ENCODE measurements at places on chromosomes 6 and 20.

- peaks cover 7% of the 10 kb centered on the region for H3K4me1 ChIP-seq
- peaks cover 5% of the 10 kb centered on the region for H3K27me3 ChIP-seq
Measured at GRCh38 chr6:129289442-129289841, 406.5 kb downstream of the LAMA2 start.

DNA sequence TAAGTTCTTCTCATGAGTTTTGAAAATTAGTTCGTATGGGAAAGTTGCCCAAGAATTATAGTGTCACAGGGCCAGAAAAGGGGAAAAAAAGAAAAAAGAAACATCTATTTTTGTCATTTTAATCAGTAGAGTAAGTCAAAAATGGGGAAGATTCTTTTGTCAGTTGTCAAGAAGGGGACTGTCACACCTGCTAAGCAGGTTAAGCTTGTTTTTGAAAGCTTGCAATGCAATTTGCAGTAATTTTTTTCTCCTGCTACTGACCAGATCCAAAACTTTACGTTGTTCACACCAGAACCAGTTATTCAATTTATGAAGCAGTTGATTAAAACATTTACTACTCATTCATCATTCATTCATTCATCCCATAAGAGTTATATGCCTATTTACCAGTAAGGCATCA lies 171.4 kb downstream of the SOX4 start:
- no peaks in the 10 kb centered on the region for H3K4me1 ChIP-seq
- no peaks in the 10 kb centered on the region for H3K36me3 ChIP-seq
- H3K27me3 ChIP-seq: no peaks in the 10 kb centered on the region
- H3K27ac ChIP-seq: no peak overlapping the region

DNA sequence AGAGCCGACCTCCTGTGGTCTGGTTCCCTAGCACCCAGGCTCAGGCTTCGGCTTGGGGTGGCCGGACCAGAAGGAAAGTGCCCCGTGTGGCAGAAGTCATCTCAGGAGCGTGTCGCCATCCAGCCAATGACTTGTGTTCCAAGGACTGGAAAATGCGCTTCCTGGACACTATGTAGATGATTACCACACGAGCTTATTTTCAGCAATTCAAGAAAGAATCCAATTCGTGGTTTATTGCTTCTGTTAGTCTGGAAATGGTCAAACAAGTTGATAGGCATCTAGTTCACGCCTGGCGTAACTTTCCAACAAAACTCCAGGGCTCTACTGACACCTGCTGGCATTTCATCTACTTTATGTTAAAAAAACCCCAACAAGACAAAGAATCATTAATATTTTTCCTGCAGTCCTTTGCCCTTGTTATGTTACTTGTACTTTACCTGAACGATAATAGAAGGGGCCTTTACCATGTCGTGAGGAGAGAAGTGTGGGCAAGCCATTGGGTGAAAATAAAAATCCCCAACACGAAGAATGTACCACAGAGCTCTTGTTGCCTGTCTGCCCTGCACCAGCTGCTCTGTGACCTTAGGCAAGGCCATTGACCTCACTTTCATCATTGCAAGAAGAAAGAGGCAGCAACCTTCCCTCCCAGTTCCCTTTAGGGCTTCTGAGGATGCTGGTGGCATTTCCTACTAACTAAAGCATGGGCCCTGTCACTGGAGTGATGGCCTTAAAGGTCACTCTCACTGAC lies 154.7 kb upstream of the LAMP5 start:
- H3K27ac ChIP-seq: no peak overlapping the region
- no peaks in the 10 kb centered on the region for H3K4me1 ChIP-seq

DNA sequence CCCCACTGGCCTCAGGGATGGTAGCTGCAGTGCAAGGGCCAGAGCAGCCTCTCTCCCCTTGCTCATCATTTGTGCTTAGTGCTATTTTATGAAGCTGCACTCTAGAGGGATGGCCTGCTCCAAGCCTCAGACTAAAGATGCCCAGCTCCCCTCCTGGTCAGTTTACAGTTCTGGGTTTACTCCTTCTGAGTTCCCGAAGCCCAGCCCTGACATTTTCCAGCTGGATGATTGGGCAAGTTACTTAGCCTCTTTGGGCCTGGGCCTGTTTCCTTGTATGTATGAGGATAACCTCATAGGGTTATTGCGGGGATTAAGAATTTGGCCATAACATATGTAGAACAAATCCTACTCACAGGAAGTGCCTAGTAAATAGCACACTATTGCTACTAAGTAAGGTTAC lies 31.8 kb upstream of the EMILIN3 start:
- H3K4me1 ChIP-seq: no peaks in the 10 kb centered on the region
- no peak overlapping the region for H3K4me3 ChIP-seq
- H3K36me3 ChIP-seq: no peaks in the 10 kb centered on the region
- no peak for DNase-seq

- H3K27me3 ChIP-seq: no peaks in the 10 kb centered on the region
- peaks cover 17% of the 10 kb centered on the region for H3K4me1 ChIP-seq
- H3K36me3 ChIP-seq: no peaks in the 10 kb centered on the region
- H3K27ac ChIP-seq: no peak overlapping the region
Measured at GRCh38 chr6:53526000-53526399, 18.9 kb downstream of the GCLC start.

GRCh38 chr6:105991561-105992314 lies 94.4 kb upstream of the PRDM1 start:
- H3K27ac ChIP-seq: peak overlapping the region; percentile 93
- no peaks in the 10 kb centered on the region for H3K36me3 ChIP-seq
- H3K4me1 ChIP-seq: peaks cover 41% of the 10 kb centered on the region
- DNase-seq: peak; percentile 18

GRCh38 chr6:134908906-134909516 lies 40.9 kb downstream of the ALDH8A1 start:
- no peak overlapping the region for H3K4me3 ChIP-seq
- no peaks in the 10 kb centered on the region for H3K4me1 ChIP-seq
- H3K27me3 ChIP-seq: peaks cover 3% of the 10 kb centered on the region
- no peaks in the 10 kb centered on the region for H3K36me3 ChIP-seq

DNA sequence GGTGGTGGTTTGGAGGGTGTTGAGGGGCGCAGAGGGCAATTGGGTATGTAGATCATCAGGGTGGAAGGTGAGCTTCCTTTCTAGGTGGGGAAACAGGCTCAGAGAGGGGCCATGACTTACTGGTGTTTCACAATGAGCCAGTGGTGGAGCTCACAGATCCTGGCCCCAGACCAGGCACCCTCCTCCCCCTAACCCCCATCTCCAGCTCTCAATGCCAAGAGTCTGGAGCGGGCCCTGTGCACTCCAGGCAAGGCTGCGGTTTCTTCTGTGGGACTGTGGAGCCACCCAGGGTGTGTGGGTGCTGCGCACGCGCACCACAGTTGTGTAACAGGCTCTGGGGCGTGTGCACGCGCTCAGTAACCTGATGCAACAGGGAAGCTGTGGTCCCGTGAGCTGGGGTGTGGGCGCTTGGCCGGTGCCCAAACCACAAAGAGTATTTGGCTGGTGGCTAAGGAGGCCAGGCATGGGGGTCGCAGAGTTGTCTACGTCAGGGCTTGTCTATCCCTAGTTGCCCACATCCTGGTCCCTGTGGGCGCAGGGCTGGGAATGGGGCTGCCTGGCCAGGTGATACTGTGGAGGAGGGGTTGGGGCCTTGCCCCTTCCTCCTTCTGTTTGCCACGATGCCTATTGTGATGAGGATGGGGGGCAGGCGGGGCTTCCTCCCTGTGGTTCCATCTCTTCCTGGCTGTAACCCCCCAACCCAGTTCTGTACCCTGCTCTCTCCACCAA lies 37.5 kb upstream of the MRPS18A start:
- no peak overlapping the region for H3K4me3 ChIP-seq
- H3K36me3 ChIP-seq: no peaks in the 10 kb centered on the region
- DNase-seq: peak; percentile 72
- peak overlapping the region; percentile 8 for H3K27ac ChIP-seq
- H3K27me3 ChIP-seq: peaks cover 3% of the 10 kb centered on the region

- H3K4me1 ChIP-seq: no peaks in the 10 kb centered on the region
- peaks cover 19% of the 10 kb centered on the region for H3K27me3 ChIP-seq
- H3K27ac ChIP-seq: no peak overlapping the region
- no peak overlapping the region for H3K4me3 ChIP-seq
Measured at GRCh38 chr6:135113860-135114259, 59.2 kb upstream of the HBS1L start.

- no peaks in the 10 kb centered on the region for H3K4me1 ChIP-seq
- H3K36me3 ChIP-seq: no peaks in the 10 kb centered on the region
- no peak overlapping the region for H3K4me3 ChIP-seq
- DNase-seq: no peak
Measured at GRCh38 chr6:167870321-167870720, 43.6 kb downstream of the AFDN start.

GRCh38 chr20:8805737-8806442 lies 263.0 kb upstream of the PLCB4 start:
- peaks cover 7% of the 10 kb centered on the region for H3K4me1 ChIP-seq
- peaks cover 2% of the 10 kb centered on the region for H3K27me3 ChIP-seq
- H3K36me3 ChIP-seq: peaks cover 23% of the 10 kb centered on the region
- no peak overlapping the region for H3K27ac ChIP-seq
- H3K4me3 ChIP-seq: no peak overlapping the region
- DNase-seq: no peak

DNA sequence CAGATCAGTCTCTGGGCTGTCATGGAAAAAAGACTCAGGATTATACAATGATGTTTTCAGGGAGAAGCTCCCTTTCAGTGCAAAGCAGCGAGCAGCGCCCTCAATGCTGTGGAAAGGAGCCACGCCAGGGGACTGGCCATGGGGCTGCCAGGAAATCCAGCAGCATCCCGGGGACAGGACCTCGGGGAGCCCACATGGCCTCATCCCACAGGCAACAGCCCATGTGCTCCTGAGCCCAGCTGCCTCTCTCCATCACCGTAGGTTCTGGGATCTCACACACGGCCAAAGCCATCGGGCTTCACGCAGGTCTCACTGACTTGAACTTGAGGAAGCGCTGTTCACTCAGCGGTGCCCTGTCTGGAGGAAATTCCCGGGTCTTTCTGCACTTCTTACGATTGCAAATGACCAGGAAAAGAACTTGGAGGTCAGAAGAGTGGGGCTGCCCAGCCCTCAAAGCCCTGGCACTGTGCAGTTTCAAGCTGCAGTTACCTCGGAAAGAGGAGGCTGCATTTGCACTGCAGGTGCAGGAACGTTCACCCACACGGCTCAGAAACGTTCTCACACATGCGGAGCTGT lies 125.9 kb upstream of the THBS2 start:
- H3K36me3 ChIP-seq: no peaks in the 10 kb centered on the region
- no peak overlapping the region for H3K4me3 ChIP-seq
- DNase-seq: no peak
- no peaks in the 10 kb centered on the region for H3K4me1 ChIP-seq

DNA sequence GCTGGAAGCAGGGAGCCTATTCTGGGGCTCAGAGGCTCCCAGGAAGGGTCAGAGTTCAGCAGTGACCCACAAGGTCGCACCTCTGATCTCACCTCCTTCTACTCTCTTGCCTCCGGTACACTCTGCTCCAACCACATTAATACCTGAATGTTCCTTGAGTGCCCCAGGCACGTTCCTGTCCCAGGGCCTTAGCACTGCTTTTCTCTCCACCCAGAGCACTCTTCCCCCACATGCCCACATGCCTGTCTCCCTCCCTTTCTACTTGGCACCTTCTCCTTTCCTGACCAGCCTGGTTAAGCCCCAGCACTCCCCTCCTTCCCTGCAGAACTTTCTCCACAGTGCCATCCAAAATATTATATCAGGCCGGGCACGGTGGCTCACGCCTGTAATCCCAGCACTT lies 13.4 kb downstream of the KCNB1 start:
- no peak overlapping the region for H3K4me3 ChIP-seq
- H3K36me3 ChIP-seq: no peaks in the 10 kb centered on the region
- H3K4me1 ChIP-seq: no peaks in the 10 kb centered on the region
- no peak overlapping the region for H3K27ac ChIP-seq

GRCh38 chr6:7432391-7433120 lies 42.9 kb downstream of the RIOK1 start:
- H3K4me1 ChIP-seq: no peaks in the 10 kb centered on the region
- H3K27me3 ChIP-seq: peaks cover 2% of the 10 kb centered on the region
- no peak overlapping the region for H3K27ac ChIP-seq
- no peak overlapping the region for H3K4me3 ChIP-seq

- H3K4me1 ChIP-seq: peaks cover 18% of the 10 kb centered on the region
- H3K4me3 ChIP-seq: no peak overlapping the region
- no peaks in the 10 kb centered on the region for H3K36me3 ChIP-seq
- H3K27me3 ChIP-seq: peaks cover 12% of the 10 kb centered on the region
Measured at GRCh38 chr6:90612313-90612680, 25.4 kb upstream of the MAP3K7 start.

GRCh38 chr6:129785047-129785755 lies 75.2 kb upstream of the ARHGAP18 start:
- peaks cover 2% of the 10 kb centered on the region for H3K27me3 ChIP-seq
- peaks cover 2% of the 10 kb centered on the region for H3K4me1 ChIP-seq
- H3K27ac ChIP-seq: no peak overlapping the region
- H3K4me3 ChIP-seq: no peak overlapping the region
- no peak for DNase-seq
- H3K36me3 ChIP-seq: no peaks in the 10 kb centered on the region

DNA sequence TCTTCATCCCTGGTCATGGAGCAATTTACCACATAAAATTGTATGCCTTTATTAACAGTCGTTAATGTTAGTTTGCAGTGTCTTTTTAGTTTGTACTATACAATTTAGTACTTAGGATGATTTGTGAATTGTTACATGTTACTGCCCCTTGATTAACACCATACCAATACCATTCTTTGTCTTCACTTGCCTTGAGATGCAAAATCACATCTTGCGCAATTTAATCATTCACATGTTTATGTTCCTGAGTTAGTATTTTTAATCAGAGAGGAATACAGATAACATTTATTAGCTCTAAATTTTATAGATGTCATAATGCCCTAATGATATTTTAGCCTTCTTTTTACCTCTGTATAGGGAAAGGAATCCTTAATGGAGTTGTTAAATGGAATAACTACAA lies 114.1 kb downstream of the SCAF8 start:
- no peak for DNase-seq
- no peak overlapping the region for H3K27ac ChIP-seq
- H3K4me1 ChIP-seq: peaks cover 86% of the 10 kb centered on the region
- no peaks in the 10 kb centered on the region for H3K36me3 ChIP-seq
- H3K4me3 ChIP-seq: no peak overlapping the region

GRCh38 chr6:8736156-8736895 lies 301.0 kb upstream of the SLC35B3 start:
- DNase-seq: no peak
- H3K4me1 ChIP-seq: peaks cover 16% of the 10 kb centered on the region
- no peaks in the 10 kb centered on the region for H3K36me3 ChIP-seq
- no peaks in the 10 kb centered on the region for H3K27me3 ChIP-seq
- no peak overlapping the region for H3K27ac ChIP-seq

DNA sequence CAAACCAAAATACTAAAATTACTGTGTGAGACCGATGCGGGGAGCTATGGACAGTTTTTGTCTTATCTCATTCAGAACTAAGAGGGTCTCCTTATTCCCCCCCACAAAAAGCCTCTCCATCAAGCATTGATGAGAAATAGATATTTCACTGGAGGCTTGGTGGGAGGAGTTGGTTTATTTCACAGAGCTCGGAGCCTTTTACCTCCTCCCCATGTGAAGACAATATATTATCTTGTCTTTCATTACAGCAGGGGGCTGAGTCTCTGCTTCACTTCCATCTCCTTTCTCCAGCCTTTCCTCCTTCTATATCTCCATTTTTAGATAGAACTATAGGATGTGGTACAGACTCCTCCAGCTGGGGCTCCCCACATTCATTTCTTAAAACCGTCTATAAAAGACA lies 29.9 kb upstream of the MRAP2 start:
- no peak overlapping the region for H3K4me3 ChIP-seq
- peaks cover 2% of the 10 kb centered on the region for H3K27me3 ChIP-seq
- H3K36me3 ChIP-seq: no peaks in the 10 kb centered on the region
- no peak for DNase-seq
- H3K4me1 ChIP-seq: no peaks in the 10 kb centered on the region

- H3K36me3 ChIP-seq: no peaks in the 10 kb centered on the region
- peaks cover 2% of the 10 kb centered on the region for H3K27me3 ChIP-seq
- DNase-seq: no peak
- no peak overlapping the region for H3K4me3 ChIP-seq
- H3K4me1 ChIP-seq: no peaks in the 10 kb centered on the region
Measured at GRCh38 chr20:58604128-58604881, 46.8 kb upstream of the STX16 start.
